ENCODE measurements at places on chromosomes 16 and 17. TPM values are rescaled to one million over a fixed set of nuclear protein-coding genes. Genes with fewer than 3 reads are reported as not detected.
A peak's percentile ranks its signal among the peaks of the same experiment; 100 is the strongest.

- H3K27ac ChIP-seq: no peak overlapping the region
- no peaks in the 10 kb centered on the region for H3K36me3 ChIP-seq
- DNase-seq: no peak
These were observed 26.7 kb downstream of the ABCA5 start for GRCh38 chr17:69300222-69300621.

SOCS1 gene
- total RNA-seq: 13.2 TPM

DNA sequence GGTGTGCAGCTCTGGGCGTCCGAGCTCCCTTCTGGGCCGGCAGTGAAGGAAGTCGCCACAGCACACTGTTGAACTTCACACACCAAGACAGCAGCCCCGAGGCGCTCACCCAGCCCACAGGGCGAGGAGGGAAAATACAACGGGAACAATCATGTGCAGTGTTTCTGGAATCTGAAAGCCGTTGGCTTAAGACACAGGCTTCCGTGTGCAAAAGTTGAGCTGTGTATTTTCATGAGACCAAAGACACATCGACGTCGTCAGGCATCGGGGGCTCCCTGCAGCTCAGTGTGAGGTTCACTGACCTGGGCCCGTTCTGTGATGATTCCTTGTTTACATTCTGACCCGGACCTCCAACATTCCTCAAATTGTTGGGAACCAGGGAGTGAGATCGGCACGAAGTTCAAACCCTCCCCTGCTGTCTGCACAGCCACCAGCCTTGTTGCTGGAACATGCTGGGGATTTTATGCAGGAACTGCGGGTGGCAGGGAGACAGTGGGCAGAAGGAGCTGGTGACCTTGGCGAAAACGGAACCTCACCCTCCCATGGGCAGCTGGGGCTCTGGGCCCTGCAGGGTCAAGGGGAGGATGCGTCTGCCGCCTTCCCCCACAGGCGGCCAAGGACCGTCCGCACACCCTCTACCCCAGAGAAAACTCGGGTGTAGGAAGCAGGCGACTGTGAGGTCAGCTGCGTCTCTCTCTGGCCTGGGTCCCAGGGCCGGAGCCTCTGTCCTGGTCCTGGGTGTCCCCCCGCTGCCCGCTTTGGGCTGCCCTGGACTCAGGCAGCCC, 72.2 kb downstream of the METRNL start:
- no peak overlapping the region for H3K4me3 ChIP-seq
- peak overlapping the region; percentile 56 for H3K27ac ChIP-seq
- peaks cover 26% of the 10 kb centered on the region for H3K4me1 ChIP-seq
- H3K27me3 ChIP-seq: no peaks in the 10 kb centered on the region

GRCh38 chr16:11800382-11800718, 3.3 kb upstream of the ZC3H7A start:
- H3K27ac ChIP-seq: no peak overlapping the region
- H3K4me3 ChIP-seq: no peak overlapping the region
- H3K36me3 ChIP-seq: no peaks in the 10 kb centered on the region
- no peak for DNase-seq
- no peaks in the 10 kb centered on the region for H3K27me3 ChIP-seq
- peaks cover 17% of the 10 kb centered on the region for H3K4me1 ChIP-seq

BRD7 gene
- total RNA-seq: 147 TPM

C17orf100 gene
- 3.1 TPM for total RNA-seq

ABCC11 gene
- total RNA-seq: 0.21 TPM

DNA sequence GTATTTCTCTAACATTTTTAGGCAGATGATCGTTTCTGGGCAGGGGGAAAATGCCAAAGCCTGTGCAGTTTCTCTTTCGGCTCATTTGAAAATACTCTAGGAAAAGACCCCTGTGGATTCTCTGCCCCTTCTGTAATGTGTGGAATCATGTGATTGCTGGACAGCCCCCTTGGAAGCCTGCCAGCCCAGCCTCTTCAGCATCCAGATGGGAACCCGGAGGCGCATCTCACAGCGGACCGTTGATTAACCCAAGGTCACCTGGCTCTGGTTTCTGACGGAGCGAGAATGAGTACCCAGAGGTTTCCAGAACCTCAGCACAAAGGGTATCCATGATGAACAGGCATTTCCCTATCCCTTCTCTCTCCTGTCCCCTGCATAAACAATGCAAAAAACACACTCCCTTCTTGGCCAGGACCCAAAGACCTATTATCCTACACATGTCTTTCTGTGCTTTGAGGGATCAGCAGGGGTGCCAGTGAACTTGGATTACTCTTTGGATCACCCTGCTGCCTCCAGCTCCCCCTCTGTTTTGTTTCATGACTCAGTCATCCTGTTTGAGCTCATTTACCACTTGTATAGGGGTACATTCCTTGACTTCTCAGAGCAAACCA, 957.1 kb upstream of the RBFOX1 start:
- no peak overlapping the region for H3K27ac ChIP-seq
- H3K4me1 ChIP-seq: no peaks in the 10 kb centered on the region
- no peaks in the 10 kb centered on the region for H3K27me3 ChIP-seq
- H3K4me3 ChIP-seq: no peak overlapping the region
- no peaks in the 10 kb centered on the region for H3K36me3 ChIP-seq

GRCh38 chr16:31487720-31488467, 5.0 kb downstream of the SLC5A2 start:
- H3K27ac ChIP-seq: no peak overlapping the region
- peaks cover 18% of the 10 kb centered on the region for H3K4me1 ChIP-seq

GRCh38 chr17:11049539-11049938, 191.5 kb upstream of the SHISA6 start:
- no peak overlapping the region for H3K27ac ChIP-seq
- H3K36me3 ChIP-seq: no peaks in the 10 kb centered on the region
- no peaks in the 10 kb centered on the region for H3K27me3 ChIP-seq
- DNase-seq: no peak
- H3K4me1 ChIP-seq: no peaks in the 10 kb centered on the region
- no peak overlapping the region for H3K4me3 ChIP-seq

GRCh38 chr16:1502092-1503004, 9.2 kb downstream of the TELO2 start:
- H3K4me3 ChIP-seq: no peak overlapping the region
- DNase-seq: no peak
- H3K36me3 ChIP-seq: peaks cover 3% of the 10 kb centered on the region

DNA sequence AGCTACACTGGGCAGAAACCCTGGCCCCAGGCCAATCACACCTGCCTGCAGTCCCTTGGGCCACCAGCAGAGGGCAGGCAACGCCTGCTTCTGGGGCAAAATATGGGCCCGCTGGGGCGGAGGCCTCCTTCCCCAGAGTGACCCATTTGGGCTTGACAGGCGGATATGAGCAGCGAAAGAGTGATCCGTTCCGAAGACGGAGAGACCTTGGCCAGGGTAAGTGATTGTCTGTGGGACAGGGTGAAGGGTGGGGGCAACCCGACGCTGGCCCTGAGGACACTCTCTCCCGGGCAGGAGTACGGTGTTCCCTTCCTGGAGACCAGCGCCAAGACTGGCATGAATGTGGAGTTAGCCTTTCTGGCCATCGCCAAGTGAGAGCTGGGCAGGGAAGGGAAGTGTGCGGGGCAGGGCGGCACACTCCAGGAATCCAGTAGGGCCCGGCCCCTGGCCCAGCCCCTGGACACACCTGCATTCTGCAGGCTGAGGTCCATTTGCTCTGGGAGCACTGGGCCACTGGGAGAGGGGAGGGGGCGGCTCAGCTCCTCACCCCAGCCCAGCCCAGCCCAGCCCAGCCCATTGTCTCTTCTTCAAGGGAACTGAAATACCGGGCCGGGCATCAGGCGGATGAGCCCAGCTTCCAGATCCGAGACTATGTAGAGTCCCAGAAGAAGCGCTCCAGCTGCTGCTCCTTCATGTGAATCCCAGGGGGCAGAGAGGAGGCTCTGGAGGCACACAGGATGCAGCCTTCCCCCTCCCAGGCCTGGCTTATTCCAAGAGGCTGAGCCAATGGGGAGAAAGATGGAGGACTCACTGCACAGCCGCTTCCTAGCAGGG, 3.5 kb upstream of the NHERF1 start:
- no peaks in the 10 kb centered on the region for H3K27me3 ChIP-seq
- H3K4me3 ChIP-seq: no peak overlapping the region
- peak overlapping the region; percentile 60 for H3K27ac ChIP-seq
- H3K36me3 ChIP-seq: peaks cover 2% of the 10 kb centered on the region

GRCh38 chr17:41697122-41697962, 8.7 kb downstream of the EIF1 start:
- no peaks in the 10 kb centered on the region for H3K4me1 ChIP-seq
- DNase-seq: no peak
- no peak overlapping the region for H3K27ac ChIP-seq
- H3K27me3 ChIP-seq: no peaks in the 10 kb centered on the region

GRCh38 chr17:4357671-4358070, 8.8 kb downstream of the UBE2G1 start:
- H3K4me3 ChIP-seq: no peak overlapping the region
- H3K27ac ChIP-seq: no peak overlapping the region
- no peaks in the 10 kb centered on the region for H3K36me3 ChIP-seq
- DNase-seq: no peak

NTN1 gene
- total RNA-seq: 0.86 TPM

GRCh38 chr16:71625113-71625850, 702 bp upstream of the MARVELD3 start:
- H3K27ac ChIP-seq: peak overlapping the region; percentile 75
- H3K36me3 ChIP-seq: peaks cover 5% of the 10 kb centered on the region
- peak overlapping the region; percentile 85 for H3K4me3 ChIP-seq
- H3K27me3 ChIP-seq: no peaks in the 10 kb centered on the region
- H3K4me1 ChIP-seq: peaks cover 5% of the 10 kb centered on the region

- no peaks in the 10 kb centered on the region for H3K27me3 ChIP-seq
- no peaks in the 10 kb centered on the region for H3K36me3 ChIP-seq
- peak overlapping the region; percentile 90 for H3K27ac ChIP-seq
- no peak for DNase-seq
- peaks cover 33% of the 10 kb centered on the region for H3K4me1 ChIP-seq
These were observed 300.2 kb upstream of the IRX5 start for GRCh38 chr16:54630284-54630967.
